ENCODE measurements at places on chromosomes 1 and 21.

DNA sequence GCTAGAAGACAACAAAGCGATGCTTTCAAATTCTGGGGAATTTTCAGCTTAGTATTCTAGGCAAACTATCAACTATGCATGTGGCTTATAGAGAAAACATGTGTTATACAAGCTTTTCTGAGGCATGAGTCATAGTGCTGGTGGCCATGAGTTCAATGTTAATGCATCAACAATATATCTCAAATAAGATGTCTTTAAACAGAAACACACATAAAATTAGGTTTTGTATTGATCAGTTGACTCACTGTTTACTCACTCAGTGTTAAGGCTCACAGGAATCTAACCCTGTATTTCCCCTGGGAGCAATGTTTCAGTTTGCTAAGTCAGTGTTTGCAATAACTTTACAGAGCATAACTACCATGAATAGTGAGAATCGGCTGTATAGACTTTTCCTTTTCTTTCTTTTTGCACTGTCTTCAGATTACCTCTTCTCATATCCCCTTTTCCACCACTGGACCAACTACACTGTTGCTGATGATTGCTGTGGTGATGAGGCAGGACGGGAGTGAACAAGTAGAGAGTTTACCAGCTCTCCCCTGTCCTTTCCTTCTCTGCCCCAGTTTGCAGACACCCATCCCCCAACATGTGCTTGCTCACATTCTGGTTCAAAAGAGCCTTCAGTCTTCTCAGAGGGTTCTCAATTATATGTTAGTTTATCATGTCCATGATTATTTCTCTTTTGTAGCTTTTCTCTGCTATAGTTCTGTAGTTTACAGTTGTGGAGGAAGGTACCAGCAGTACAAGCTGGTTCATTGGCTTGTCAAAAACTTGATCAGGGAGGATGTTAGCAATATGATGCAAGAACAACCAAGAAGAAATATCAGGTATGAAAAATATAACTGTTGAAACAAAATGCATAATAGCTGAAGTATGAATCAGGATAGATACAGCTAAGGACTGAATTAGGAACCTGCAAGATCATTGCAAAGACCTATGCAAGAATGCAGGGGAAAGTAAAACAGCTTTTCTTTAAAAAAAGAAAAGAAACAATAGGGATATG lies 23.9 kb downstream of the CD2 start:
- DNase-seq = no peak

DNA sequence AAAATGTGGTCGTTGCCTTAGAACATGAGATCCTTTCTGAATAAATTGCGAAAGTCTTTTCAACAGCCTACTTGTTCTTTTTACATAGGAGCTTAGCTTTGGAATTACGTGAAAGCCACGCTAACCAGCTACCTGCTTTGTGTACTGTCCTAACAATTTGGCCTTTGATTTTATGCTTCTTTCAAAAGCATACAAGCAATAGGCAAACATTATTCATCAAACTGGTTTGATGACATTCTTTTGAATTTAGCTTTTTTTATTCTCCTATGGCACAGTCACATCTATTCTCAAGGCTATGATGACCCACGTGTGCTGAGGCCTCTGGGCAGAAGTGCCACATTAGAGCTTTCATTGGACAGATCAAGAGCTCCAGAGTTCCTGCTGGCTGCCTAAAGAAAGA lies 178.0 kb upstream of the DPT start:
- DNase-seq = peak; percentile 53

GRCh38 chr1:164180824-164181223 lies 378.2 kb upstream of the PBX1 start:
- no peak for DNase-seq

GRCh38 chr1:42756956-42757891 lies 9.6 kb downstream of the P3H1 start:
- peak; percentile 59 for DNase-seq

GRCh38 chr1:206021626-206022365 lies 1.9 kb downstream of the CTSE start:
- DNase-seq = no peak

GRCh38 chr1:33326785-33327184 lies 5.9 kb upstream of the A3GALT2 start:
- DNase-seq = no peak

DNA sequence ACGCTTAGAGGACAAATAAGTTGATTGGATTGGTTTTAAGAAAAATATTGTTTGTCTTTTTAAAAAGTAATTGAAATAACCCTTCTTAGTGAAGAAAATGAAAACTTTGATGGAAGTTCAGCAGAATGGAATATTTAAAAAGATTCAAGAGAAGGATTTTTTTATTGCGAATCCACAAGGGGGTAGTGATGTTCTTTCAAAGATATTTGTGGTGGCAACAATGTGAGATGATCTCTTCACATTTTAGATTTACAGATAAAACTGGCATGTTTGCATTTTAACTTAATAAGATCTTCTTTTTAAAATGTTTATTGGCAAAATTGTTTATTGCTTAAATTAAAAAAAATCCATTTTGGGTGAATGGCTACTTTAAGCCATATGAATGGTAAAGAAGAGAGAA lies 8.9 kb downstream of the CAMTA1 start:
- DNase-seq = no peak

DNA sequence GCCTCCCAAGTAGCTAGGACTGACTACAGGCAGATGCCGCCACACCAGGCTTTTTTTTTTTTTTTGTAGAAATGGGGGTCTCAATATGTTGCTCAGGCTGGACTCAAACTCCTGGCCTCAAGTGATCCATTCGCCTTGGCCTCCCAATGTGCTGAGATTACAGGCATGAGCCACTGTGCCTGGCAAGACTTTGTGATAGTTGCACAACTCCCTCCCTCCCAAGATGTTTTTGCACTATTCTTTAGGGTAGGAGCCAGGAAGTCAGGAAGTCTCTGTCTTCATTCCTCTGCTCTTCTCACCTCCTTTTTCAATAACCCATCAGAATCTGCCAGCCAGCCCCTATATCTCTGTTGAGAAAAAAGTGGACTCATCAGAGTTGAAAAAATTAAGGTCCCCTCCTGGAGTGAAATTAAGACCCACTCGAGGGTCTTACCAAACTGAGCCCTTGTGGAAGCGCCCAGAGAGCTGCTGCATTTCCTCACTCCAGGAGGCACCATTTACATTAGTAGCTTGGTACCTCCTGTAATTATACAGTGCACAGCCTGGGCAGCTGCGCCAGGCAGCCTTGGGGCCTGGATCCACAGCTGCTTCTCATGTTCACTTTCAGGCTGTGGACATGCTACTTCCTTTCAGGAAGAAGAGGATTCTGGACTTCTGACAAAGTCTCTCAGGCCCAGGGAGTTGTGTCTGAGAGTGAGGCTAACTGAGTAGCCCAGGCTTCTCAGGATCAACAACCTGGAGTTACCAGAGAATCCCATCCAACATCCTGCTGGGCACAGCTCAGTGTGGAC lies 24.0 kb downstream of the TCEA3 start:
- no peak for DNase-seq

GRCh38 chr1:57411262-57411661 lies 12.6 kb downstream of the DAB1 start:
- no peak for DNase-seq

DNA sequence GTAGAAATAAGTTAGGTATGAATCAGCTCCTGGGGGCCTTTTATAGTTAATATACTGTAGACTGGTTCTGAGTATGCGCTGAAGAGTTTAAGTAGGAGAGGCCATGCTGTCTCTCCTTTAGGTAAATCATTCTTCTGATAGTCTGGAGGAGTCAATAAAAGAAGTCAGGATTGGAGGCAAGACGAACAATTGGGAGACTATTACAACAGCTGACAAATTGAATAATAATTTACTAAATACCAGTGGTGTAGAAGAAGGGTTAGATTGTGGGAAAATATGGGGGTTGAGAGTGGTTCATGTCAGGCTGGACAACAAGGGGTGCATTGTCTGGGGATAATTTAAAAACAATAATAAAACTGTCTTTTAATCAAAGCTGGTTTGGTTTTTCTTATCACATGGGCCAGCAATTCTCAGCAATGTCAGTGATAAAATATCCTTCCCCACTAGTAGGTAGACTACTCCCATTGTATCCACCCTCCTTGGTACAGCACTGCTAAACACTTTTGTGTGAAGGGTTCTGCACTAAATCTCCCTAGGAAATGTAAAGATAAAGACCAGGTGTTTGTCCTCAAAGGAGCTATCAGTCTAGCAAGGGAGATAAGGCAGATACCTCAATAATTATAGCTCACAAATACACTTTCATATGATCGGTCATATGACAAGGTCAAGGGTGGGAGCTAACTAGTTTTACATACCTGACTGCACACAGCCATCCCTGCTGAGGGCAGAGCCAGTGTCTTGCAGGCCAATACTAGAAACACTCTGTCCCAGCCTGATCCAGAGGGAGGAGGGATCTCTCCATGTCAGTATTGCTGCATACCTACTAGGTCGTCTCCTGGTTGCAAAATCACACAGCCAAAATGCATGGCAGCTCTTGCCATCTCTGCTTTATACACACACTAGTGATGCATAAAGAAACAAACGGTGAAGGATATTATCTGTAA lies 299.7 kb downstream of the VAV3 start:
- DNase-seq = no peak

DNA sequence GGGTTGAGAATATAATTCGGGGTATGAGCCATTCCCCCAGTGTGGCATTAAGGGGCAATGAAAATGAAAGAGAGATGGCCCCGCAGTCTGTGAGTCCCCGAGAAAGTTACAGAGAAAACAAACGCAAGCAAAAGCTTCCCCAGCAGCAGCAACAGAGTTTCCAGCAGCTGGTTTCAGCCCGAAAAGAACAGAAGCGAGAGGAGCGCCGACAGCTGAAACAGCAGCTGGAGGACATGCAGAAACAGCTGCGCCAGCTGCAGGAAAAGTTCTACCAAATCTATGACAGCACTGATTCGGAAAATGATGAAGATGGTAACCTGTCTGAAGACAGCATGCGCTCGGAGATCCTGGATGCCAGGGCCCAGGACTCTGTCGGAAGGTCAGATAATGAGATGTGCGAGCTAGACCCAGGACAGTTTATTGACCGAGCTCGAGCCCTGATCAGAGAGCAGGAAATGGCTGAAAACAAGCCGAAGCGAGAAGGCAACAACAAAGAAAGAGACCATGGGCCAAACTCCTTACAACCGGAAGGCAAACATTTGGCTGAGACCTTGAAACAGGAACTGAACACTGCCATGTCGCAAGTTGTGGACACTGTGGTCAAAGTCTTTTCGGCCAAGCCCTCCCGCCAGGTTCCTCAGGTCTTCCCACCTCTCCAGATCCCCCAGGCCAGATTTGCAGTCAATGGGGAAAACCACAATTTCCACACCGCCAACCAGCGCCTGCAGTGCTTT lies 9.4 kb downstream of the PROX1 start:
- no peak for DNase-seq

DNA sequence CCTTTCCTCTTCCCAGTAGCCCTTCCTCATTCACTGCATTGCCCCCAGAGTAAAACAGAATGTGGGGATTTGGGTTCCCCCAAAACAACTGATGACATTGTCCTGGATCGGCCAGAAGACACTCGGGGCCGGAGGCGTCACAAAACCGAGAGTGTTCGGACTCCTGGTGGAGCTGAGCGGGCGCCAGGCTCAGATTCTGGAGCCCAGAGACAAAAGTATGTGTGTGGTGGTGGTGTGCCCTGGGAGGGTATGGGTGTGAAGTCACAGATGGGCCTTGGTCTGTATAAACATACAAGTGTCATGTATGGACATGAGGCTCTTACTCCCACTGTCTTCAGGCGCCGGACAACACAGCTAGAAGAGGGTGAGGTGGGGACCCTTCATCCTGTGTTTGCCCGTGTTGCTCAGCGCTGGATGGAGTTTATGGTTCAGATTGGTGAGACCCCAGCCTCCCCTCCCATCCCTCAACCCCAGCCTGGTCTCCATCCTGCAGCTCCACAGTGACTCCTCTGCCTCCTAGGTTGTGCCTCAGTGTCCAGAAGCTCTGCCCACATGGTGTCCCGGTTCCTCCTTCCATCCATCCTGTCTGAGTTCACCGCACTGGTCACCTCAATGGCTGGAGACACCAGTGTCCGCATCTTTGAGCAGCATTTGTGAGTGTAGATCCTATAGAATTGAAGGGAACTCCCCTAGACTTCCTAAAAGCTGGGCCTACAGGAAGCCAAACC lies 12.4 kb downstream of the HYI start:
- DNase-seq = no peak

- DNase-seq = no peak
Observed at GRCh38 chr1:98045767-98046641, 125.2 kb upstream of the DPYD start.

DNA sequence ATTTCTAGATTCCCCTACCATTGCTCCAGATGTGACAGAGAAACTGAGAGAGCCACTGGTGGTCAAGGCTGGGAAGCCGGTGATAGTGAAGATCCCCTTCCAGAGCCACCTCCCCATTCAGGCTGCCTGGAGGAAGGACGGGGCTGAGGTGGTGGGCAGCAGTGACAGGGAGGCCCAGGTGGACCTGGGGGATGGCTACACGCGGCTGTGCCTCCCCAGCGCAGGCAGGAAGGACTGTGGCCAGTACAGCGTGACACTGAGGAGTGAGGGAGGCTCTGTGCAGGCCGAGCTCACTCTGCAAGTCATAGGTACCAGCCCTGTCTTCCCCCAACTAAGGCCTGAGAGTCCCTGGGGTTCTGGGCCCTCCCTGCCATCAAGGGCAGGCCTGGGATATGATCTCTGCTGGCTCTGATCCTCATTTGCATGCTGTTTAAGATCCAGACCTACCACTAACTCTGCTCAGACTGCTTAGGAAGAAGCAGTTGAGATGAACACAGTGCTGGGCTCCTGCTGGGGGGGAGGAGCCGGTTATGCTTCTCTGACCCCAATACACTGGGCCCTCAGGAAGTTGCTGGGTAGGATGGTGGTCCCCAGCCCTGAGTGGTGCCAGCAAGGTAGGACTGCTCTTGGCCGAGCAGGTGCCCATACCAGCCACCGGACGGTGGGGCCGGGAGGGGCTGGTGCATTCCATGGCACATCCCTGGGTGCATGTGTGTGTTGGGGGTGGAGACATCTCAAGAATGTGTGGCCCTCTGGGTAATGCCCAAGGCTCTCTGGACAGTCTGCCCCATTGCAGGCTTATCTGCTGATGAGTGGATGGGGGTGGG lies 25.1 kb downstream of the IGFN1 start:
- DNase-seq = no peak

GRCh38 chr1:43329995-43330751 lies 7.4 kb upstream of the MPL start:
- no peak for DNase-seq

GRCh38 chr1:107875689-107876088 lies 89.3 kb downstream of the VAV3 start:
- DNase-seq = no peak

Data from NCI-H774 (cell line).